ENCODE measurements at places on chromosomes 2 and 18.

GRCh38 chr2:112646102-112646719 is 472 bp downstream of the SLC20A1 start:
- DNase-seq: no peak

GRCh38 chr2:42787424-42787787 is 5.0 kb downstream of the HAAO start:
- DNase-seq: peak; percentile 35

- no peak for DNase-seq
Observed at GRCh38 chr2:49255409-49255971, 101.2 kb upstream of the FSHR start.

GRCh38 chr2:18889565-18890332 is 300.4 kb upstream of the NT5C1B start:
- no peak for DNase-seq

GRCh38 chr2:146661473-146662096 is 1183.2 kb upstream of the ACVR2A start:
- DNase-seq: no peak

DNA sequence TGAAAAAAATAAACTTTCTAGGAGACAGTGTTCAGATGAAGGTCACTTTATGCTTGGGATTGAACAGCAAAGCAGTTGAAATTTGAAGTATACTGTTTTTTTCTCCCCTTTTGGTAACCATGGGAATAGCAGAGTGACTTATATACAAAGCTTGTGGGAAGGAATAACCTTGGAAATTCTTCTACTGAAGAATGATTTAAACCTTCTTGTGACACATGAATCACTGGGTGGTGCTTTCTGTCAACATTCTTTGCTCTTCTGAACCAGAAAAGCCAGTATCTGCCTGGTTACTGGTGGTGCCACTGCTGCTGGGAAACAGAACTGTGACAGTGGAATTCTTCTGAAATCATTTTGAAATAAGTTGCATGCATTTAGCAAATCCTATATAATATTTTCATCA is 39.4 kb upstream of the RND3 start:
- no peak for DNase-seq

- DNase-seq: no peak
Observed at GRCh38 chr2:11781602-11782001, 35.2 kb downstream of the LPIN1 start.

- DNase-seq: no peak
Observed at GRCh38 chr2:197786010-197786877, 1.1 kb upstream of the BOLL start.

DNA sequence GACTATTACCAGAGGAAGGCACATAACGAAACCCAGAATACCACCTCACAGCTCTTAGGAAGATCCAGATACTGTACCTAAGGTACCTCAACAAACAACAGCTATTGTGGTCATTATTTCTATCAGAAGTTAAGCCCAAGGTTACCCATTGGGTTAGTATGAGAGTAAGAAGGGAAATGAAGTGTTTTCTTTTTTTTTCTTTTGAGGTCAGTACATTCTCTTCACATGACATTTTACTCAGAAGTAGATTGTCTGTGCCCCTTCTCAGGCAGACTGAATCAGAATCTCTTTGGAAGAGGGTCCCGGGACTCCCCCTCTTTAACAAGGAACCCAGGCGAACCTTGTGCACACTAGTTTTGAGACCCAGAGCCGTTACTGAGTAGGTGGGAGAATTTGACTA is 233.7 kb upstream of the CXCR4 start:
- DNase-seq: no peak

GRCh38 chr2:161947836-161948235 is 126.2 kb downstream of the DPP4 start:
- DNase-seq: no peak

DNA sequence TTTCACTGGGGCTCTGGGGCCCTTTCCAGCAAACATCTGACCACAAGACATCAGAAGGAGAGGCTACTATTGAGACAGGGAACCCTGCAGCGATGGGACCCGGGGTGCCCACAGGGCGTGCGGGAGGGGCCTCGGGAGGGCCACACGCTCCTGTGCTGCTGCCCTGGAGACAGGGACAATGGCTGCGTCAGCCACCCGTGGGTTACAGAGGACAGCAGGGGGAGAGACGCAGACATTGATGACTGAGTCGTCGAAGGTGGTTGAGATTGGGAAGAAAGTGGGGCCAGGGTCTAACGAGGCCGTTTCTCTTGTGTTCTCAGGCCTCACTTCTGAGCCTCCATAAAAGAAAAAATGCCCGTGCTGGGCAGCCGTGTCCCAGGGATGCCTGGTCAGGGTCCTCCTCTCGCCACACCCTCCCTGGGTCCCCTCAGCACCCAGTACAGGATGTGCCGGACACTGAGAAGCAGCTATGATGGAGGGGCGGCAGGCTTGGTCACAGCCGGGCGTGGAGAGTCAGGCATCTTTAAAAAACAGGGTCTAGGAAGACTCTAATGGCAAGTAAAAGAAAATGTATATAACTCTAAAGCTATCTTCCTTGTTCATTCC is 73.9 kb downstream of the NDUFA10 start:
- DNase-seq: no peak

GRCh38 chr2:104312684-104313083 is 541.2 kb upstream of the POU3F3 start:
- DNase-seq: no peak

GRCh38 chr2:114534116-114535084 is 92.0 kb downstream of the DPP10 start:
- DNase-seq: no peak

GRCh38 chr2:118274841-118275510 is 186.7 kb downstream of the INSIG2 start:
- DNase-seq: no peak

- DNase-seq: no peak
Observed at GRCh38 chr2:189512879-189513278, 67.7 kb downstream of the SLC40A1 start.

- DNase-seq: no peak
Observed at GRCh38 chr2:175579646-175580045, 398.1 kb upstream of the ATP5MC3 start.

- DNase-seq: no peak
Observed at GRCh38 chr2:47288864-47289263, 114.1 kb upstream of the MSH2 start.

DNA sequence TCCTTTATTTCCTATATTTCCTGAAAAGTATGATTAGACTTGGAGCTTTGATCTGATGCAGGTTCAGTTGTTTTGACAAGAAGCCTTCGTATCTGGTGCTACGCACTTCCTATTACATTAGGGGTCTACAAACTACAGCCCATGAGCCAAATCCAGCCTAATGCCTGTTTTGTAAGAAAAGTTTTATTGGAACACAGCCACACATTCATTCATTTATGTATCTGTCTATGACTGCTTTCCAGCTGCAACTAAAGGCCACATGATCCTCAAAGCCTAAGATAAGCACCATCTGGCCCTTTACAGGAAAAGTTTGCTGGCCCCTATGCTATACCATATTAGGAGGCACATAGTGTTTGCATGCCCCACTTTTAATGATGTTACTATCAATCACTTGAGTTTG is 26.0 kb downstream of the EIF2AK3 start:
- no peak for DNase-seq

DNA sequence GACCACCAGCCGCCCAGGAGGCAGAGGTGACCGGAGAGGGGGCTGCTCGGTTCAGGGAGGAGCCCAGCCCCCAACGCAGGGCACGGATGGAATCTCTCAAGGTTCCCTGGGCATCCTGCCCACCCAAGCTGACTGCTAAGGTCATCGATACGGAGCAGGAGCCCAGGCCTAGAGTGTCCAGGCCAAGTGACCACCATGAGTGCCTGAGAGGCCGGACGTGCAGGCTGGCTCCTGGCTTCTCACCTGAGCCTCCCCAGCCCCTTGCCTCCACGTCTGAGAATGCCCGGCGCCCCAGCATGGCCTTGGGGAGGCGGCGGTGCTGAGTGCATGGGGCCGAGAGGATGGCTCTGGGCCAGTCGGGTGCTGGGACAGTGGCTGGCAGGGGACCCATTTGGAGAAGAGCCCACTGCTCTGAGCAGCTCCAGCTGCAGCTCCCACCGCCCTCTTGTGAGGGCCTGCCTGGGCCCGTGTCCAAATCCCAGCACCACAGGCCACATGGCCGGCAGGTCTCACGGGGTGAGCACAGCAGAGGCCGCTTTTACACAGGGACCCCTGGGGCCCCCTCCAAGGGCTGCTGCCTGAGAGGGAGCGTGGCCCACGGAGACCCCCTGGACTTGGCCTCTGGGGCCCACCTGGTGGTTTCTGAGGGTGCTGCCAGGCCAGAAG is 102.8 kb upstream of the CTDP1 start:
- no peak for DNase-seq

GRCh38 chr2:3958969-3959368 is 255.6 kb downstream of the DCDC2C start:
- DNase-seq: no peak

- no peak for DNase-seq
Observed at GRCh38 chr18:70197844-70198243, 7.6 kb downstream of the RTTN start.

GRCh38 chr2:97761192-97761591 is 47.8 kb downstream of the ZAP70 start:
- no peak for DNase-seq

GRCh38 chr18:79928563-79928960 is 22.9 kb downstream of the SLC66A2 start:
- no peak for DNase-seq

- DNase-seq: no peak
Observed at GRCh38 chr2:231134910-231135655, 10.2 kb upstream of the HTR2B start.

DNA sequence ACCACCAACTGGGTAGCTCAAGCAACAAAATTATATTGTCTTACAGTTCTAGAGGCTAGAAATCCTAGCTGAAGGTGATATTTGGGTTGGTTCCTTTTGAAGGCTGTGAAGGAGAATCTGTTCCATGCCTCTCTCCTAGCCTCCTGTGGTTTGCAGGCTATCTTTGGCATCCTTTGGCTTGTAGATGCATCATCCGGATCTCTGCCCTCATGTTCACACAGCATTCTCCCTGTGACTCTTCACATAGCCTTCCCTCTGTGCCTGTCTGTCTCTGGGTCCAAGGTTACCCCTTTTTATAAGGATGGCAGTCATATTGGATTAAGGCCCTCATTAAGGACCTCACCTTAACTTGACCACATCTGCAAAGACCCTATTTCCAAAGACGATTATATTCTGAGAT is 78.6 kb upstream of the MAP3K20 start:
- no peak for DNase-seq

- no peak for DNase-seq
Observed at GRCh38 chr2:110219496-110220189, 7.3 kb upstream of the MTLN start.

DNA sequence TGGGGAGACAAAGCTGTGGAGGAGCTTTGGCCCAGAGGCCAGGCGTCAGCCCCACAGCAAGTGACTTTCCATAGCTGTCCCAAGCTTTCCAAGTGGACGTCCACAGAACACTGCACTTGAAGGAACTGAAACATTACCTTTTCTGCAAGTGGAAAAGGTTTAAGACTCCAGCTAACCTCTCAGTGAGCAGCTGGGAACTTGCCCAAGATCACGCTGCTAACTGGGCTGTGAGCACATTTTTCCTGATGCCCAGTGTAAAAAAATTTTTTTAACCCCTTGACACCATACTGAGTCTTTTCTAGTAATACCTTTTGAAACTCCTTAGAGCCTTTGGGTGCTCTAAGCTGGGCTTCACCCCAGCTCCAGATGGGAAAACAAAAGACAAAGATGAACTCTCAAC is 256.7 kb downstream of the HAUS1 start:
- no peak for DNase-seq

DNA sequence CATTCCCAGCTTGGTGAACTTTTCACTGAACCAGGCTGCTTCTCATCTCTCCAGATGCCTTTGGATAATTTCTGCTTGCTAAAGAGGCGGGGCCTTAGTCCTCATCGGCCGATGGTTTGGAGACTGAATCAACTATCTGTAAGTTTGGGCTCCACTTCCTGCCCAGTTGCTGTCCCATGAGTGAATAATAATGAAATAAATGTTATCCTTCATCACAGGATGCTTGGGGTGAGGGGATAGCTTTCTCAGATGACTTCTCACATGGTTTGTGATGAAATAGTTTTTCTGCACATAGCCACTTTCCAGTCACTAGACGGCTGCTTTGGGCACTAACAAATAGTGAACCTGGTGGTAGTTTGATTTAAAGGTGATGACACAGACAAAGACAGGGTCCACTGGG is 376.6 kb upstream of the TRIB2 start:
- no peak for DNase-seq

GRCh38 chr2:127451981-127452380 is 33.8 kb downstream of the PROC start:
- DNase-seq: no peak

- no peak for DNase-seq
Observed at GRCh38 chr2:195810340-195811098, 153.5 kb downstream of the SLC39A10 start.

GRCh38 chr2:50443288-50443687 is 588.6 kb downstream of the NRXN1 start:
- DNase-seq: no peak

- no peak for DNase-seq
Observed at GRCh38 chr18:28791101-28791500, 614.2 kb upstream of the CDH2 start.

DNA sequence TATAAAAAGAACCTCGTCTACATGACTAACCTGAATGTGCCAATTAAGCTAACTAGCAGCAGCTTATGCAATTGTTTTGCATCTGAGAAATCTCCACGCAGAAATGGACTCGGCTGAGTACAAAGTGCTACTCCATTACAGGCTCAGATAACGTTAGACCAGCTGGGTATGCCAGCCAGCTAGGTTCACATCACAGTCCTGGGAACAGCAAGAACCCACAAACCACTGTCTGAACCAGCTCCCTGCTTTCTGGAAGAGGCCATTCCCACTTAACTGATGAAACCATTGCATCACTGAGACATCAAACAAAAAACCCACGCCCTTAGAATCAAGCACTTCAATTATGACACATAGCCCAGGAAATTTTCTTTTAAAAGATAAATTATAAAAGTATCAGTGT is 202.7 kb downstream of the CYRIA start:
- DNase-seq: no peak

- no peak for DNase-seq
Observed at GRCh38 chr2:11955884-11956291, 209.5 kb downstream of the LPIN1 start.

GRCh38 chr2:52571380-52572347 is 1195.9 kb upstream of the CHAC2 start:
- DNase-seq: no peak

DNA sequence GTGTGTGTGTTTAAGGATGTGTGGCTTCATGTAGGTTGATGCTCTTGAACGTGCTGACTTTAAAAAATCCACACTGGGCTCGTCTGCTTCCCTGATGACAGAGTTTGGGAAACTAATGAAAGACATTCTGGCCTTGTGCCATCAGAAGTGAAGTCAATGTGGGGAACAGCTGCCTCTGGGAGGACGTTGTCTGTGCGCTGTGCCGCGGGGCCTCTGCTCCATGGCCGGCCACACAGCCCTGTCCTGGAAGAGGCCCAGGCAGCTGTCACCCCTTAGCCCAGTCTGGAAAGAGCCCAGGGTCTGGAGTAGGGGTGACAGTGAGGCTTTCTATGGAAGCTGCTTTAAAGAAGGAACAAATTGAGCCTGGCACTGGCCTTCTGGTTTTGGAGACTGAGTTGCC is 155.8 kb downstream of the SH3RF3 start:
- no peak for DNase-seq

GRCh38 chr18:56329536-56329935 is 308.9 kb downstream of the TXNL1 start:
- DNase-seq: no peak

- DNase-seq: no peak
Observed at GRCh38 chr2:198100346-198100745, 296.0 kb downstream of the PLCL1 start.
